ENCODE measurements at places on chromosomes 13 and 19.

DNA sequence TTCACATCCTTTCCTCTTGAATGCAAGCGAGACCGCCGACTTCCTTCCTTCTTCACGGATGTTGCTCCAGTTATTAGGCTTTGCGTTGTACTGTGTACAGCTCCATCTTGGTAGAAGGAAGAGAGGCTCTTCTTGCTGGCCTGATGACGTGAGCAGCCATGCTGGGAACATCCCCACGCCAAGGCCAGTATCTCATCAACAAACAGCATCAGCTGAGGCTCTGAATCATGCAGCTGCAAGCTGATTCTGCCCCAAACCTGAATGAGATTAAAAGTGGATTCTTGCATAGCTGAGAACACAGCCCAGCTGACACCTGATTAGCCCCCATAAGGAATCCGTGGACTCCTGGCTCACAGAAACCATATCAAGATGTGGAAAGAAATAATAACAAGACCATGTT is 809.6 kb downstream of the EFNB2 start:
- DNase-seq: no peak

DNA sequence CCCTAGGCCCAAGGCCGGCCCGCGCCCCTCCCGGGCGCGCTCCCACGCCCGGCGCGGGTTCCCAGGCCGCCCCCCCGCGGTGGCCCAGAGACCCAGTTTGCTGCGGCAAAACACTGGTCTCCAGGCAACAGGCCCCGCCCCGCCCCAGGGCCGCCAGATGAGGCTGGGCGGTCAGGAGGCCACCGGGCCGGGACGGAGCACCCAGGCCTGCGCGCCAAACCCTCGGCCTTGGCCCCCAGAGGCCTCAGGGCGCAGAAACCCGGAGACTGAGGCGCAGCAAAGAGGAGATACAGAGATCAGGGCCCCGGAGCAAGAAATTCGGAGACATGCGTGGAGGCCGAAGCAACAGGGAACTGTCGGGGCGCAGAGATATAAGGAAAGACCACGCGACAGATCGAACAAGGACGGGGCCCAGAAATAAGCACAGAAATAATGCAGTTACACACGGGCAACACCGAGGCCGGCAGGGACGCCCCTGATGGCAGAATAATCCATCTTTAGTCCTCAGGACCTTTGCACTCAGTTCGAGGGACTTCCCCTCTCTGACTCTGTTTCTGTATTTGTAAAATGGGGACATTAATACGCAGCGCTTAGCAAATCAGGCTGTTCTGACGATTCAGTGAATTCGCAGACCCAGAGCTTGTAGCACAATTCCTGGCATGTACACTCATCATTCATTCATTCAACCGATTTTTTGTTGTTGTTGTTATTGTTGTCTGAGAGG is 20.8 kb upstream of the ERCC1 start:
- peak; percentile 72 for DNase-seq

DNA sequence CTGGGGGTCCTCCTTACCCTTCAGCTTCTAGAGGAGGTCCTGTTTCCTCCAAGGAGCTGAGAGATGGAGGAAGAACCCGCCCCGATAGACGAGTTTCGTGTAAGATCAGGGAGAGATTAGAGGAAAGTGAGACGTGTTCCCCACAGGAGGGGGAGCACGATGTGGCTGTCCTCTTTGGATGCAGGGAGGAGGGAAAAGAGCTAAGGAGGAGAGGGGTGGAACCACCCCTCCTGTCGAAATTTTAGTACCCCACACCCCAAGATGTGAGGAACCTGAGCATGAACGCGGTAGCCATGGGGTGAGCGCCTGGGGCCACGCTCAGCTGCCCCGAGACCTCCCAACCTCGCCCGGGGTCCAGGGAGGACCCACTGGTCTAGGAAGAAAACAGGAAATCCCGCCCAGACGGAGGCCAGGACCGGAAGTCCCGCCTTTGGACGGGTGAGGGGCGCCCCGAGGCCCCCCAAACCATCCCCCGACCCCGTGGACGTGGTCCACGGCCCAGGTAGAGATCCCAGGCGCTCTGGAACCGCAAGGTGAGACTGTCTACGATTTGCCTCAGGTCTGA is 1.2 kb downstream of the AKT1S1 start:
- no peak for DNase-seq

- DNase-seq: no peak
Observed at GRCh38 chr13:41621716-41622431, 164.5 kb downstream of the RGCC start.

DNA sequence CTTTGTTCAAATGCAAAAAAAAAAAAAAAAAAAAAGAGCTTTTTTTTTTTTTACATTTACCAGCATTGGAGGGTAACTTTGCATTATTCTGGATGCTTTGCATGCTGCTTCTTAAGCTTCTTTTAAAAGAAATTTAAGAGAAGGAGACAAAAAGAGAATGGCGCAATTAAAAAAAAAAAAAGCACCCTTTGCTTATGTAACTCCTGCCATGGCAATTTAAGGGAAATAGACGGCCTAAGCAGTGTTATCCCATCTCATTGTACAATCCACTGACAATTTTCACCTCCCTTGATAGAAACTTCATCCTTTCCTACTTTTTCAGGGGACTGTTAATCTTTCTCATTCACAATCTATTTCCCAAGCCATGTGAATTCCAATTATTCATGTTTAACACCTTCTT is 129.8 kb downstream of the KCTD12 start:
- DNase-seq: no peak
